ENCODE measurements at places on chromosomes 5 and 9. TPM values are rescaled to one million over a fixed set of nuclear protein-coding genes. Genes with fewer than 3 reads are reported as not detected.

The LHX3 gene
- not detected for total RNA-seq

The TAF11L10 gene
- not detected for total RNA-seq

DNA sequence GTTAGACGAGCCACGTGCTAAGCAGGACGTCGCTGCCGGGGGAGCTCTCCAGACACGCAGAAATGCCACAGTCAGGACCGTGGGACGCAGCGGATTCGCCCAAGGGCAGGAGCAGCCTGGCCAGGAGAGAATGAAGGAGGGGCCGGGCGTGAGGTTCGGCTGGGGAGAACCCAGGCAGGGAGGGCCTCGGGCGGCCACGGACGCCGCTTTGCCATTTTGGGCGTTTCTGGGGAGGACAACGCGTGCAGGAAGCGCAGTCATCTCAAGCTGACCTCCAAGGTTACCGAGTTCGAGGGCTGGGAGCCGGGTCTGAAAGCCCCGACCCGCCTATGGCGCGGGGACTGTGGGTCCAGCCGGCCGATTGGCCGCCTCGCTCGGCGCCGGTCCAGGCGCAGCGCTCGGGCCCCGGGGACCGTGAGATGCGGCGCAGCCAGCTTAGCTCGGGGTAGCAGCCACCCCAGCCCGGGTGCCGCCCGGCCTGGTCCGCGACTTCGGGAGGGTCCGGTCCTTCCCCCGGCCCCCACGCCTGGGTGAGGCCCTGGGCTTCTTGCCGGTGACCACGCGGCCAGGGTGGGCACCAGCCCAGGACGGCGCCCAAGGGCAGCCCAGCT lies 760 bp upstream of the MAN1B1 start:
- DNase-seq = peak; percentile 55
- peaks cover 17% of the 10 kb centered on the region for H3K4me1 ChIP-seq
- H3K27ac ChIP-seq = peak overlapping the region; percentile 88

GRCh38 chr9:84154320-84154719 lies 173.7 kb downstream of the RMI1 start:
- H3K4me3 ChIP-seq = no peak overlapping the region
- no peaks in the 10 kb centered on the region for H3K27me3 ChIP-seq
- no peak for DNase-seq
- H3K4me1 ChIP-seq = no peaks in the 10 kb centered on the region

The LSM11 gene
- total RNA-seq = 6.4 TPM

Measured in hepatocyte (in vitro differentiated cells).